RCC 7860 (cell line): ENCODE measurements at places on chromosomes 11 and 22.

DNA sequence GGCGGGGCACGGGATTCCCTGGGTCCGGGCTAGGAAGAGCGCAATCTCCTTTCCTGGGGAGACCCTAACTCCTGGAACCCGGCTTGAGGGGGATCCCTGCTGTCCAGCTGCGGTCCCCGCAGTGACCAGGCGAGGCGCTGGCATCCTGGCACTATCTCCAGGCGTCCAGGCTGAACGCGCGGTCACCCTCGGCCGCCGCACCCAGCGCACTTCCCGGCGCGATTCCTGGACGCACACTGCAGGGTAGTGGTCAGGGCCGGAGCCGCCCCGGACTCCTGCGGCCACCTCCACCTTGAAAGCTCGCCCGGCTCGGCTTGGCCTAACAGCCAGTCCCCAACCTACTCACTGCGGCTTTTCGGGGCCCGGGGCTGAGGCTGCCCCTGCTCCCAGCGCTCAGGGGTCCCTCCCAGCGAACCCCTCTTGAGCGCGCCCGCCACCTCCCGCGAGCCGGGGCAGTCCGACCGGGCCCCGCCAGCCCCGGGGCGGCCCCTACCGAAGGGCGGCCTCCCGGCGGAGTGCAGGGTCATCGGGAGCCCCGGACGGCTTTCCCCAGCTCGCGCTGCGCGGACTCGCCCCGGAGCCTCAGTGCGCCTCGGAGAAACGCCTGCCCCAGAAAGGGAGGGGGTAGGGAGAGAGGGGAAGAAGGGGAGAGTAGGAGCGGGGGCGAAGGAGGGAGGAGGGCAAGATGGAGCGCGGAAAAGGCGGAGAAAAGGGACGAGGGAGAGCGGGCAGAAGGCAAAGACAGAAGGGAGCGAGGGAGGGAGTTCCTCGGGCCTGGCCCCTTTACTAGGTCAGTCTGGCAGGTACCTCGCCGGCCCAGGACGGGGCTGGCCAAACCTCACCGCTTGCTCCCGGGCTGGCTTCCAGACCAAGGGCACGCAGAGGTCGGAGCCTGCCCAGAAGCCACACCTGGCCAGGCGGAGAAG is 1.0 kb downstream of the POU2AF3 start:
- no peak for DNase-seq

GRCh38 chr11:78995171-78995570 is 420.5 kb upstream of the NARS2 start:
- no peak for DNase-seq

- no peak for DNase-seq
These were observed 346.3 kb downstream of the LRRC4C start for GRCh38 chr11:41113160-41113559.

- DNase-seq, result no peak
These were observed 161.3 kb upstream of the UBASH3B start for GRCh38 chr11:122494221-122494620.

GRCh38 chr22:46162771-46163556 is 12.6 kb downstream of the PPARA start:
- no peak for DNase-seq

- DNase-seq, result no peak
These were observed 67.9 kb upstream of the PITPNB start for GRCh38 chr22:27986937-27987336.
